ENCODE measurements at places on chromosomes 1 and 21.

DNA sequence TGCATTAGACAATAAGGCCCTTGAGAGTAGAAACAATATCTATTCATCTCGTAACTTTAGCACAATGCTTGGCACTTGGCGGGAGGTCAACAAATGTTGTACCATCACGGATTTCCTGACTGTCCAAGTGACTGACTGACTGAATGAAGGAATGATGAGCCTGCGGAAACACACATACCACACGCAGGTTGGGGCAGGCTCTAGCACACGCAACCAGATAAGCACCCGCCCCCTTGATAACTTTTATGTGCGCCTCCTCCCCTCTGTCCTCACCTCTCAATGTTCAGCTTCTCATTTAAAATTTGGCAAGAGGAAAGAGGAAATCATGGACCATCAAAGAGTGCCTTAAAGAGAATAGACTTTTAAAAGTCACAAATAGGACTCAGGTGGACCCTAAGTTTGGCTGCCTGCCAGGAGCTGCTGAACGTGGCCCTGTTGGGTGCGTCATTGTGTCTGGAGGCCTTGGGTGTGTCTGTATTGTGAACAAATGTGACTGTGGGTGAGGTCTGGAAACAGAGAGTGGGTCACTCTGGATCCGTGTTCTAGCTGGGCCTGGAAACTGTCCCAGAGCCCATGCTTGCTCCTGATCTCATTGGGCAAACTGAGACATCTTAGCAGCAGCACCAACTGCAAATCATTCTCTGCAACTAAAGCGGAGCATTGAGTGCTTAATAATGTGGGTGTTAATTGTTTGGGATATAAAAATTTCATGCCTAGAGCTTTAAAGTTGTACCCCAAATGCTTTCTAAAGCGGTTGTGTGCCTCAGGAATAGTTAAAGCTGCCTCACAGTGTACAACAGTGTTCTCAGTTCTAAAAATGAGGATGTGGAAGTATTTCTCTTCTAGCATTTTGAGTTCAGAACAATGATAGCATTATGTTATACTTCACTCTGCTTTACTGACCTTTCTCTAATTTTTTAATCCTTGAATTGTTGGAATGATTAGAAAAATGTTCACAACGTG is 47.6 kb upstream of the ABCG1 start:
- no peak for DNase-seq

GRCh38 chr1:160743266-160743665 is 4.2 kb downstream of the SLAMF7 start:
- no peak for DNase-seq

DNA sequence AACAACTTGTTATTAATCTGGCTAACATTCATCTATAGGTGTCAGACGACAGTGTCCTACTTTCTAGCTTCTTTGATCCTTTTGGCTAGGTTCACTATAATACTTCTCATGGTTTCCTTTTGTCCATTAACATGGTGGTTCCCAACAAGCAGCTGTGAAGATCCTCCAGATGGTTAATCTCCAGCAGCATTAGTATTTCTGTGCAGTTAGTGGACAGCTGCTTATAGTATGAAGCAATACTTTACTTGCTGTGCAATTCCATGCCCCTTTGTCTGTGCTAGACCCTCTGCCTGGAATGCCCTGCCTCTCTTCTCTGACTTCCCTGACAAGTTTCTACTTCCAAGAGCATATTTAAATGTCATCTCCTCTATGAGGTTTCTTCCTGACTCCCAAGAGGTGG is 41.7 kb upstream of the ARHGAP29 start:
- DNase-seq = no peak

DNA sequence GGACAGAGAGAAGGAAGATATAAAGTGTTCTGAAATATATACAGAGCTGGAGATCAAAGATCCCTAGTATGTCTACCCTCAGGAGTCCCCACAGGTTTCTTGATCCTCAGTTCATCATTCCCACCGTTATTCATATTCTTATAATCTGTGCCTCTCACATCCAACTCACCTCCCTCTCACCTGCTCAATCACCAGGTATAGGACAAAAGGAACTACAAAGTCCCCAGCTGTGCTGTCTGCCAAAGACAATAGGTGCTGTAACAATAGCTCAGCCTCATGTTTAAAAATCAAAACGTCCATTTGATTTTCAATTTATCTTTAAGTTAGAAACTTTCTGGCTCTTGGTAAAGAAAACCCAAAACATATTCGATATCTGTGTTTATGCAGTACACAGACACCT is 121.1 kb upstream of the PKN2 start:
- DNase-seq = no peak

DNA sequence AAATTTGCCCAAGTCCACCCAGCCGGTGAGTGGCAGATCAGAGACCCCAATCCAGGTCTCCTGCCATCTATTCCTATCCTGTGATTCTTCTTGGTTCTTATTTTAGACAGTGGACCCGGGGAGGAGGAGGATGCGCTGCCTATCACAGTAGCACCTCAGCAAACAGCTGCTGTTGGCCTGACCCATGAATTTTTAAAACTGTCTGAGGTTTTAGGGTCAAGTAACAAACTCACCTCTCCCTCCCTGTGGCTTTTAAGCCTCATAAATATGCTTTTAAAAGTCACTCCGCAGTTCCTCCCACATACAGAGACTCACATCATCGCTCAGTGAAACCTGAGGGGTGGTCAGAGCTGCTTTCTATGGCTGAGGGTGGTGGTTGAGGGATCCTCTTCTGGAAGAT is 128.6 kb downstream of the NAV1 start:
- DNase-seq = no peak

GRCh38 chr1:192628396-192629057 is 7.4 kb upstream of the RGS13 start:
- no peak for DNase-seq

- no peak for DNase-seq
Measured at GRCh38 chr1:156859523-156860112, 701 bp upstream of the INSRR start.

- DNase-seq = no peak
Measured at GRCh38 chr21:44517175-44517899, 22.7 kb downstream of the KRTAP10-1 start.

DNA sequence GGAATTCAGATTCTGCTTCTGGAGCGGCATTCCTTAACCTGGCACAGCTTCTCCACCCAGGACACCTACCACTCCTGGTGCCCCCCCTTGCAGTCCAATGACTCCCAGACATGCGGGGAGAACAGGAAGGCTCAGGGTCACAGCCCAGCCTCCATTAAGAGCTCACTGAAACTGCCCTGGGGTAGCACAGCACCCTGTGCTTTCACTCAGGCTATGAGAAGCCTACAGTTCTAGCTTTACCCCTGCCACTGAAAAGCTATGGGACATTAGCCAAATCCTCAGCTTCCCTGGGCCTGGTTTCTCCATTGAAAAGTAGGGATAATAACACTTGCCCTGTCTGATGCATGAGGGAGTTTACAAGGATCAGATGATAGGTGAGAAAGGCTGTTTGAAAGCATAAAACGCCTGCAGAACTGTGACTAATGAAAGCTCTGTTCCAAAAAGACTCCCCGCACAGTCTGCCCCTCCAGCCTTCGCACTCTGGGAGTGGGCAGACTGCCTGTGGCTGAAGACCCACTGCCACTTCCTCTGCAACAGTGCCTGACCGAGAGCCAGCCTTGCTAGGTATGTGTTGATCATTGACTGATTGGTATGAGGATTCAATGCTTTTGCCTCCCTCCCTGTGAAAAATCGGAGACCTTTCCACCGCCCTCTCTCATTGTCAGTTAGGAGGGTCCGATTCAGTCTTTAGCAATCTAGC is 2.7 kb upstream of the CLDN19 start:
- no peak for DNase-seq

DNA sequence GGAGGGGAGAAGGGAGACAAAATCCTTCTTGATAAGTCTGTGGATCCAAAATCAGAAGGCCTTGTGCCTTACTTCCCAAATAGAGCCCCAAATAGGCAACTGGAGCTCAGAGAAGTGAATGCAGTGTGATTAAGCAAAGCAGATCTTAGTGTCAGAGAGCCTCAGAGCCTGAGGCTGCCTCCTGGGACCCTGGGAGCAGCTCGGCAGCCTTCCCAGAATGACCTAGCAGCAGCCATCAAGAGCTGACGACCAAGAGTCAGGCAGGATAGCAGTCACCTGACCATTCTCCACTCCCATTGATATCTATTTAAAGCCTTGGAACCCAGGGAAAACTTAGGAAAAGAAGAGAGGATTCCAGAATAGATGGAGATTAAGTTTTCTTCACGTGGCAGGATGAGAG is 78.0 kb upstream of the SMYD2 start:
- no peak for DNase-seq

DNA sequence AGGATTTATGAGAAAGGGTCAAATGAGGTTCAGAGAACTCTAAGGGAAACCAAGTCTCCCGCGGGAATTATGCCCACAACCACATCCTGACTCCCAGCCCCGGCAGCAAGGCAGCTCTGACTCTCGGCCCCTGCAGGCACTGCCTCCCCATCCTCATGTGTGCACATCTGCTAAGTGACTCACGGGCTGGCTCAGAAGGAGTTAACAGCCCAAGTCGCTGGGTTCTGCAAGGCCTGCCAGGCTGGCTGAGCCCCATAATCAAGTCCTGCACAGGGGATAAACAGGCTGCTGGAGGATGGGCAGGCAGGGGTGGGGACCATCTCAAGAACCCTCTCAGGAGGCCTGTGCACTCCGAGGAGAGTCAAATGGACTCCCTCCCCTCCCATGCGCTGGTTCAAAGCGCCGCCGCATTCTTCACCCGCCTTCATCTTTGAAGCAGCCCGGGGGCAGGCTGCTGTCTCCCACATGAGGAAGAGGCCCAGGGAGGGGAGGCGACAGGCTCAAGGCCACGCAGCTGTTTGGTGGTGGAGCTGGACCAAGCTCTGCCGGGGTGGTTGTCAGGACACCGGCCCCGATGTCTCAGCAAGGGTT is 344.3 kb downstream of the MATN1 start:
- DNase-seq = no peak

- no peak for DNase-seq
Measured at GRCh38 chr1:225752245-225752644, 25.4 kb upstream of the SRP9 start.

- no peak for DNase-seq
Measured at GRCh38 chr1:232486006-232486405, 143.9 kb downstream of the SIPA1L2 start.

DNA sequence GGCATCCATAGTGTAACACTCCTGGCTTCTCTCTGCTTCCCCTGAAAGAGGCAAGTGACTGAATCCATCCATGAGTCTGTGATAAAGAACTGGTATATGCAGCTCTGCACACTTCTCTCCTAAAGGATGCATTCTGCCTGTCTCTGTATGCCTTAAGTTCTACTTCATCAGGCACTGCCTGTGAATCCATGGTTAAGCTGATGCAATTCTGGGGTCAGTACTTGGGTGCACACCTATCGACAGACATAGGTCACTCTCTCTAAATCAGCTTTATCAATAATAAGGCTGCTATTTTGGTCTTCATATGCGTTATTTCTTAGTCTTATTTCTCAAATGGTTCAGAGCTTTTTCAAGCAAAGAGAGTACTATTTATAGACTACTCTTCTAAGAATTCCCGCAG is 32.7 kb upstream of the PTP4A2 start:
- no peak for DNase-seq

GRCh38 chr1:244012202-244012601 is 38.9 kb upstream of the ZBTB18 start:
- DNase-seq = no peak

- DNase-seq = no peak
Measured at GRCh38 chr1:101004670-101005069, 20.9 kb downstream of the DPH5 start.

DNA sequence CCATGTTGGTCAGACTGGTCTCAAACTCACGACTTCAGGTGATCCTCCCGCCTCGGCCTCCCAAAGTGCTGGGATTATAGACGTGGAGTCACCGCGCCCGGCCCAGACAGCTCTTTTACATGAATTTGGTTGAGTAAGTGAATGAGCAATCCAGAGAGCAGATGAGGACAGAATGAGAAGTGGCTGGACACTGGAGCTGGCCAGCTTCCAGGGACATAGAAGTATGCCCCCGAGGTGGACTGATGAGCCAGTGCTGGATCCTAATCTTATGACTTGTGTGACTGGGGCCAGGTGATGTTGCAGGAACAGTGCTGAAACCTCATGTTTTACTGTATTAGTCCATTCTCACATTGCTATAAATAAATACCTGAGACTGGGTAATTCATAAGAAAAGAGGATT is 35.9 kb upstream of the KANK4 start:
- no peak for DNase-seq

DNA sequence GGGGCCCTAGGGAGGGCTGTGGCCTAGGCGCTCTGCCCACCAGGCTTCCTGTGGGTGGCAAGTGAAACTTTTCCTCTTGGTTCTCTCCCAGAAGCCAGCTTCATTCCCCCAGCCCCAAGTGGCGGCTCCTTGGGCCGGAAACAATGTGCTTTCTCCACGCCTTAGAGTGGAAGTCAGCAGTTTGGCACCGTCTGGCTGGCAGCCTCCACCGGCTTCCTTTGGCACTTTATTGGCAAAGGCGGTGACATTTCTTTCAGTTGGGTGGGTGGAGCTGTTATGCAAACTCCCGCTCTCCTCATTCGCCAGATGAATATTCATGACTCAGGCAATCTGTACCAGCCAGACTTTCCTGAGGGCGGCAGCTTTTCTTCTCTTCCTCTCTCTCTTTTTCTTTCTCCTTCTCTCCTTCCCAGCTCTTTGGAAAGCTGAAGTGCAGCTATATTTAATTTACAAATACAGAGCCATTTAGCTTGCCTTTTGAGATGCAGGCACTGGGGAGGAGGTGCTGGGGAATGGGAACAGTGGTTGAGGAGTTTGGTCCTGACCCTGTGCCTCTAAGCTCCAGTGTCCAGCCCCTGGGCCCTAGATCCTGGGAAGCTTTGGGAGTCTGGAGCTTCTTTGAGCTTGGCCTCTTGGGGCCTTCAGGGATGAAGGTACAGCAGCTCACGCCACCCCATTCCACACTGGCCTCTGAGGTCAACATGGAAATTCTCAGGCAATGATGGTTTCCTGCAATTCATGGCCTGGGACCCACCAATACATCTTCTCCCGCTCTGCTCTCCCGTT is 67.8 kb upstream of the POU3F1 start:
- no peak for DNase-seq

DNA sequence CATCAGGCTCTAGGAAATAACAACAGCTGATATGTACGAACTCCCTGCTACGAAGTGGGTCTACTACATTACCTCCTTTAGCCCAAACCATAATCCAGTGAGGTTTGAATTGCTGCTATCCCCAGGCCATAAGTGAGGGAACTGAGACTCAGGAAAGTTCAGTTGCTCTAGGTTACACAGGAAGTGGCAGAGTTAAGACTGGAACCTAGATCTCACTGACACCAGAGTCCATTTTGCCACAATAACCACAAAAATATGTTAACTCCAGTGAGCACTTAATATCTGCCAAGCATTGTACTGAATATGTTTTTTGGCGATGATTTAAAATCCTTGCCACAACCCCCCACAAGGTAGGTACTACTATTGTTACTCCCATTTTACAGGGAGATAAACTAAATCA is 8.9 kb upstream of the TADA1 start:
- no peak for DNase-seq

DNA sequence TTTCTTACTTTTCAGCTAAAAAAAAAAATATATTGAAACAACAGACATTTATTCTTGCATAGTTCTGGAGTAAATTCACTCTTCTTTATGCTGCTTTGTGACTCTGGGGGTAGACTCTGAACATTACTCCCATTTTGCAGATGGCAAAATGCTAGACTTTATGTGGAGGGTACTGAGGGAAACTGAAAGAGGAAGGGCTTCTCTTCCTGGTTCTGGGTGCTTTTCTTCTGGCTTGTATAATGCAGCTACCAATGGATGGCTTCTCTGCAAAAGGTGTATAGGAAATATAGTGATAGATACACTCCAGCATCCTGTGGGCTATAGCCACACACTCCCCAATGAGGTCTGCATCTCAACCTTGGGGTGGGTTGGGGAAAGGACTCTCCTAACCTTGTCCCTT is 19.7 kb upstream of the ZBTB40 start:
- DNase-seq = no peak

GRCh38 chr1:46510998-46511365 is 21.3 kb downstream of the DMBX1 start:
- DNase-seq = no peak
